ENCODE measurements at places on chromosomes 11 and 22. TPM values are rescaled to one million over a fixed set of nuclear protein-coding genes. Genes with fewer than 3 reads are reported as not detected.
A peak's percentile ranks its signal among the peaks of the same experiment; 100 is the strongest.

- no peaks in the 10 kb centered on the region for H3K27me3 ChIP-seq
- no peak overlapping the region for H3K27ac ChIP-seq
- no peaks in the 10 kb centered on the region for H3K4me1 ChIP-seq
- no peaks in the 10 kb centered on the region for H3K36me3 ChIP-seq
These were observed 85.3 kb upstream of the SYT13 start for GRCh38 chr11:45371251-45372115.

- DNase-seq: no peak
- H3K4me3 ChIP-seq: no peak overlapping the region
- peaks cover 5% of the 10 kb centered on the region for H3K4me1 ChIP-seq
These were observed 6.1 kb upstream of the CD82 start for GRCh38 chr11:44559207-44559939.

DRAP1 gene
- 24.6 TPM for total RNA-seq

DBX1 gene
- not detected for total RNA-seq

GRCh38 chr11:18265949-18266348, at the start of gene SAA1:
TSS of gene SAA1 (plus strand) at chr11:18266264. CDS start at chr11:18266888, 624 bp downstream.
- H3K4me3 ChIP-seq: no peak within 1 kb of the TSS
- no peaks in the 10 kb centered on the region for H3K36me3 ChIP-seq
- H3K27me3 ChIP-seq: no peaks in the 10 kb centered on the region

SEC14L2 gene
- 6.6 TPM for total RNA-seq

GRCh38 chr11:66218036-66218435, 50.4 kb upstream of the RAB1B start:
- no peaks in the 10 kb centered on the region for H3K4me1 ChIP-seq
- no peak overlapping the region for H3K4me3 ChIP-seq
- no peak for DNase-seq
- no peaks in the 10 kb centered on the region for H3K27me3 ChIP-seq

DNA sequence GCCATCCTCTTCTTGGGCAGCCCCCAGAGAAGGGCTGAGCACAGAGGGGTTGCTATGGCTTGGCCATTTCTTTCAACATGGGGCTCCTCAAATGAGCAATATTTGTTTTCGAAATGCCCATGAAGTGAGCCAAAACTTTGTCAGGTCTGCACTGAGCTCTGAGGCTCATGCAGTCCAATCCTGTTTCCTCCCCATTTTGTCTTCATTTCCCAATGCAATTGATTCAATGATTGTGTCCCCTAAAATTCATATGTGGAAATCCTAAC, 60.6 kb upstream of the CD44 start:
- H3K27me3 ChIP-seq: no peaks in the 10 kb centered on the region
- H3K4me3 ChIP-seq: no peak overlapping the region
- no peak overlapping the region for H3K27ac ChIP-seq
- no peaks in the 10 kb centered on the region for H3K36me3 ChIP-seq

GRCh38 chr22:50260801-50261614, 475 bp downstream of the MAPK12 start:
- H3K4me3 ChIP-seq: peak overlapping the region; percentile 2
- no peaks in the 10 kb centered on the region for H3K4me1 ChIP-seq
- H3K27ac ChIP-seq: no peak overlapping the region
- H3K27me3 ChIP-seq: no peaks in the 10 kb centered on the region

GRCh38 chr11:17343907-17344306, 7.7 kb upstream of the NCR3LG1 start:
- H3K4me3 ChIP-seq: no peak overlapping the region
- H3K27ac ChIP-seq: no peak overlapping the region
- no peaks in the 10 kb centered on the region for H3K27me3 ChIP-seq
- no peaks in the 10 kb centered on the region for H3K36me3 ChIP-seq
- DNase-seq: no peak

GRCh38 chr11:134731213-134731961, 319.3 kb upstream of the B3GAT1 start:
- no peaks in the 10 kb centered on the region for H3K27me3 ChIP-seq
- no peaks in the 10 kb centered on the region for H3K36me3 ChIP-seq
- no peak overlapping the region for H3K27ac ChIP-seq
- H3K4me3 ChIP-seq: no peak overlapping the region
- no peaks in the 10 kb centered on the region for H3K4me1 ChIP-seq

GRCh38 chr11:19092850-19093249, 24.1 kb upstream of the ZDHHC13 start:
- DNase-seq: no peak
- no peaks in the 10 kb centered on the region for H3K4me1 ChIP-seq
- no peak overlapping the region for H3K4me3 ChIP-seq
- no peaks in the 10 kb centered on the region for H3K27me3 ChIP-seq
- H3K27ac ChIP-seq: no peak overlapping the region

DHCR7 gene
- total RNA-seq: 12.4 TPM

DNA sequence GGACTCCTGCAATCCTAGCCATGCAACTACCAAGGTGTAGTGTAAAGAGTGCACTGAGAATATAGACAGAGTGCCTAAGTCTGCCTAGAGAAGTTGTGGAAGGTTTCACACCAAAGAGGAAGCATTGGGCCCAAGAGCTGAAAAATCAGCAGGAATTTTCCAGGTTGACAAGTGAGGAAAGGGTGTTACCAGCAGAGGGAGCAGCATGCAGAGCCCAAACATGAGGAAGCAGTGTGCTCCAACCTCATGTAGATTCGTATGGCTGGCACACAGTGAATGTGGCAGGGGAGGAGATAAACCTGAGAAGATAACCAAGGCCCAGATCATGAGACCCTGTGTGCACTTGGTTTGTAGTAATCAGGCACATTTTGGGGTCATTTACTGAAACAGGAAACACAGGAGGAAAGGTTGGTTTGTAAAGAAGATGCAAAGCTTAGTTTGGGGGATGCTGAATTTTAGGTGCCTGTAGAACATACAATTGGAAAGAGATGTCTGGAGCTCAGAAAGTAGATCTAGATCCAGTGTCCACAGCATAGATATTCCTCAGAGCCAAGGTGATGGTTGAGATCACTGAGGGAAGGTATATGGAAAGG, 1.7 kb downstream of the HPX start:
- no peak overlapping the region for H3K4me3 ChIP-seq
- H3K27me3 ChIP-seq: no peaks in the 10 kb centered on the region
- H3K4me1 ChIP-seq: no peaks in the 10 kb centered on the region
- no peaks in the 10 kb centered on the region for H3K36me3 ChIP-seq
- no peak overlapping the region for H3K27ac ChIP-seq

DNA sequence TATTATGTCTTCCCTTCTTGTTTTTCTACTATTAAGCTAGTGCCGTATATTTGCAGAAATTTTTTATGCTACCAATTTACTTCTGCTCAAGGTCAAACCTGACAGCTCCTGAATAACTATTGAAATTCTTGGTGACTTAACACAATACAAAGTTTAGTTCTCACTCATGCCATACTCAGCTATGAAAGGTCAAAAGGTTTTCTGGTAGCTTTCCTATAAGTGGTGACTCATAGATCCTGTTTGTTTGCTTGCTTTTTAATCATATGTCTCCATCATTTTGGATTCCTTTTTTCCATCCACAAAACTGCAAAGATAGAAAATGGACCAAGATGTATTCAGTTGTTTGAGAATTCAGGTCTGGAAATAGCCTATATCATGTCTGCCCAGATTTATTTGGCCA, 855.8 kb upstream of the LRRC4C start:
- no peak overlapping the region for H3K27ac ChIP-seq
- H3K36me3 ChIP-seq: no peaks in the 10 kb centered on the region
- H3K27me3 ChIP-seq: no peaks in the 10 kb centered on the region
- no peak overlapping the region for H3K4me3 ChIP-seq

DNA sequence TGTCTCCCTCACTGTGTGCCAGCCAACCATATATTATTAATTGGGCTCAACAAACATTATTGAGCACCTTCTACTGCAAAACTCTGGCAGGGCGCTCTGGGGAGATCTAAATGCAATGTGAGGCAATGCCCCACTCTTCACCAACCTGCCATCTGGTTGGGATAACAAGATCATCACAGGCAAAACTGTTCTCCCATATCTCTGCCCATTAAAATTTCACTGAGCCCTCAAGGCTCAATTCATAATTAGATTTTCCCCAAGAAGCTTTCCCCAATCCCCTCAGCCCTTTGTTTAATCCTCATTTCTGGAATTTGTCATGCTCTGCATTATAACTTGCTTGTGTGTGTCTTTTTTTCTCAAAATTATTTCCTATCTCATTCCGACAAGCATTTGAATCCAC, 106.6 kb downstream of the ARL14EP start:
- no peaks in the 10 kb centered on the region for H3K4me1 ChIP-seq
- no peak overlapping the region for H3K27ac ChIP-seq
- no peaks in the 10 kb centered on the region for H3K36me3 ChIP-seq
- no peak for DNase-seq
- no peaks in the 10 kb centered on the region for H3K27me3 ChIP-seq

DNA sequence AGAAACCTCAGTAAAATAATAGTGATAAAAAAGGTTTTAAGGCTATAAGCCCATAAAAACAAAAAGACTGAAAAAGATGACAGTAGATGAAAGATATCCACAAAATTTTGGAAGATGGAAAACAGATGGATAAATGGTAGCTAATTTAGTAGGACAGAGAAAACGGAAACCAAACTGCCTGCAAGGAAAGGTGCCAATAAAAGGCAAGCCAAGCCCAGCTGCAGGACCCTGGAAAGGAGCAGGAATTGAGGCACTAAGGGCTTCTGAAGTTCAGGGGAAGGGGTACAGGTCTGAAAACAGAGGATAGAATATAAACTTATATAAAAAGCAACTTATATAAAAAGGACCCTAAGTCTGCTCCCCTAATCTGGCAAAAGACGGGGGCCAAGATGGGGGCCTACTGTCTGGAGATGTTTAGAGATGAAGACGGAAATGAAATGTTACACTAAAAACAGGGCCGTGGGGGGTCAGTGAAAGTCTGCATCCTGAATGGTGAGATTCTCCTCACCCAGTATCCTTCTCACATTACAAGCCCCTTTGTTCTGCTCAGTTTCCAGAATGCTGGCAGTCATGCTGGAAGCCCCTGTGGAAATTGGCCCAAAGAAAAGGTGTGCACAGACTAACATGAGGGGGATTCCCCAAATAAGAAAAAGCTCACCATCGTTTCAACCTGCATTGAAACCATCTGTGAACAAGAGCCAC, 269.3 kb upstream of the PITPNB start:
- H3K36me3 ChIP-seq: no peaks in the 10 kb centered on the region
- no peak overlapping the region for H3K4me3 ChIP-seq
- no peak for DNase-seq
- H3K4me1 ChIP-seq: no peaks in the 10 kb centered on the region
- no peaks in the 10 kb centered on the region for H3K27me3 ChIP-seq

GRCh38 chr22:31139866-31140716, at the start of gene PLA2G3:
TSS of gene PLA2G3 (minus strand) at chr22:31140508. CDS start at chr22:31140354, 154 bp downstream.
- no peak within 1 kb of the TSS for H3K4me3 ChIP-seq
- no peaks in the 10 kb centered on the region for H3K36me3 ChIP-seq
- H3K27ac ChIP-seq: no peak within 1 kb of the TSS
- H3K4me1 ChIP-seq: no peaks in the 10 kb centered on the region
- no peaks in the 10 kb centered on the region for H3K27me3 ChIP-seq

ROBO3 gene
- total RNA-seq: 2.4 TPM

DNA sequence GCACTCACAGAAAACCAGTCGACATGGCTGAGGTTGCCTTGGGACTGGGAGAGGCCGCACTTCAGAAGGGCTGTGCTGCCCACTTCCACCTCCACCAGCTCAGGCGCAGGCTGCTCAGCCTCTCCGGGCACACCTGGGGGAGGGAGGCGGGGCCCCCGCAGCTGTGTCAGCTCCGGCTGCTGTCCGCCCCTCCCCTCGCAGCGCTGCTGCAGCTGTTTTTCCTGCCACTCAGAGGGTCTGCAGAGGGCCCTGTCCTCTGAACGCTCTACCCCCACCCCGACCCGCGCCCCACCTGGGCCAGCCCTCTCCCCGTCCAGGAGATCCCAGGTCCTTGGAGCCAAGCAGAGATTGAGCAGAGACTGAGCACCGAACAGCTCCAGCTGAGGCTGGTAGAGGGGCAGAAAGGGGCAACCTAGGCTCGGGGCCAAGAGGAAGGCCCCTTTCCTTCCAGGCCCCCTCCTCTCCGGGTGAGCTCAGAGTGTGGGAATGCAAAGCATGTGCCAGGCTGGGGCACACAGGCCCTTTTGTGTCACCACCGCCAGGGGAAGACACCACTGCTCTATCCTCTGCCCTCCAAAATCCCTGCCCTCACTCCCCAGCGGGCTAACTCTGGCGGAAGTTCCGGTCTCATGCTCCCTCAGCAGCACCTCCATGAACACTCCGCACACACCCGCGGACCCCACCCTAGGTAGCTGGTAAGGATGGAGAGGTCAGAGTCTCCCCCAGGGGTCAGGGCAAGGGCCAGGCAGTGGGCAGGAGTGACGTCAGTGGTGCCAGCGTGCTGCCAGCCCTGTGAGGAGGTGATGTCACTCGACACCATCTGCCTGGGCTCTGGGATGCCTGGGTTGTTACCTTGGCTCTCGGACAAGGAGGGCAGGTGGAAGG, 1.6 kb downstream of the MCAM start:
- H3K4me3 ChIP-seq: peak overlapping the region; percentile 32
- peak overlapping the region; percentile 43 for H3K27ac ChIP-seq
- H3K4me1 ChIP-seq: peaks cover 12% of the 10 kb centered on the region

DNA sequence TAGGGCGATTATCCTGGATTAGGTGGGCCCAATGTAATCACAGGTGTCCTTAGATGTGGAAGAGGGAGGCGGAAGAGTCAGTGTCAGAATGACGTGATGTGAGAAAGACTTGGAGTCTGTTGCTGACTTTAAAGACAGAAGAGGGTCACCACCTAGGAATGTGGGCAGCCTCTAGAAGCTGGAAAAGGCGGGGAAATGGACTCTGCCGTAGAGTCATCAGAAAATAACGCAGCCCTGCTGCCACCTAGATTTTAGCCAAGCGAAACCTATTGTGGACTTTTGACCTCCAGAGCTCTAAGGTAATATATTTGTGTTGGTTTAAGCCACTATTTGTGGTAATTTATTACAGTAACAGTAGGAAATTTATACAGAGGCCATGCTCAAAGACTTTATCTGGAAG, 4.8 kb downstream of the DDX10 start:
- no peak overlapping the region for H3K4me3 ChIP-seq
- H3K27me3 ChIP-seq: no peaks in the 10 kb centered on the region
- no peaks in the 10 kb centered on the region for H3K36me3 ChIP-seq
- H3K4me1 ChIP-seq: peaks cover 5% of the 10 kb centered on the region
- no peak overlapping the region for H3K27ac ChIP-seq

- no peaks in the 10 kb centered on the region for H3K4me1 ChIP-seq
- DNase-seq: no peak
- H3K4me3 ChIP-seq: no peak overlapping the region
- H3K27ac ChIP-seq: no peak overlapping the region
- no peaks in the 10 kb centered on the region for H3K36me3 ChIP-seq
These were observed 136.7 kb upstream of the FAT3 start for GRCh38 chr11:92087725-92088537.

Measured in pancreas (tissue), 10 donors.